ENCODE measurements at places on chromosomes 11 and 22.

DNA sequence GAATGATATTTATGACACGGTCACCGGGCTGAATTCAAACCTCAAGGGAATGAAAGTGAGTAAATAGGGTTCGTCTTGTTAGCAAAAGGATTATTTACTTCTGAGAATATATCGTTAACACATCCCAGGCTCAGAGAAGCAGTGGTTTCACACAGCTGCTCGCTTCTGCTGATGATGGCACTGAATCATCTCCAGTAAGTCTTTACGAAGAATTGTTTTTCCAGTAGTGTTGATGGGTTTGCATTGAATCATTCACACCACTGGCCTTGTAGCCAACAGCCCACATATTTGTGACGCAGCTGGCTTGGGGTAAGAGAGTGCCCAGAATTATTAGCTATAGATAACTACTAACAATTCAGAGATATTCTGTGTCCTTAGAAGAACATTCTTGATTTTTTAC, 236.3 kb downstream of the CADM1 start:
- DNase-seq = no peak

DNA sequence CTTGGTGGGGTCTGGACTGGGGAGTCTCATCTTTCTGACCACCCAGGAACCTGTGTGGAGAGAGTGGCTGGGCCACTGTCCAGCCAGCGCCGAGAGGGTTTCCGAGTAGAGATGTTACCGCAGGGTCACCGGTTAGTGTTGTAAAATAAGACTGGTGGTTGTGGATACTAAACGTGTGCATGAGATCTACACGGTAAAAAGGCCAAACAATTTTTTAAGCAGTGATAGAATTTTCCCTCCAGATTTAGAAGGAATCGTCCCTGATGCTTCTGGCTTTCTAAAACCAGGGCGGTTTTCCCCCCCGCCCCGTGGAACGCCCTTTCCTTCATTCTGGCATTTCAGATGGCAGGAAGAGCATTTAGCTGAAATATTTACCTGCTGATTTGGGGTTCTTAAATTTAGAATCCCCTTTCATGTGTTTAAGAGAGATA, 72.6 kb upstream of the PPARA start:
- no peak for DNase-seq

DNA sequence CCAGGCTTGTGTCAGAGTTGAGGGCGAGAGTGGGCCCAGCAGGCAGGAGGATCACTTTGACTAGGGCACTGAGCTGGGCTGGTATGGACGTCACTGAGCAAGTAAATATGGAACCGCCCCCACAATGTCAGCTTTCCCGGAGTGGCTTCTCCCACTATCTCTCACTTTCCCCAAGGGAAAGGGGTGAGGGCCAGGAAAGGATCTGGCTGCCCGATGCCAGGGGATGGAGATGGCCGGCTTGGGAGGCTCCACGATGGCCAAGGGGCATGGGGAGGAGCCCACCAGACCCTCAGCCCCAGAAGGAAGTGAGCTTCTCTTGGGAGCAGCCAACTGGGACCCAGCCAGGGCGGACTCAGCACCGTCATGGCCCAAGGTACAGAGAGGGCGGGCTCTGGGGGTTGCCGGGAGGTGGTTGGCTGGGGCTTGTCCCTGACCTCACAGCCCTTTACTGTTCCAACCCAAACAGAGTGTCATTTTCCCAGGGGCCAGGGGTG, 8.7 kb downstream of the PRDM11 start:
- DNase-seq = no peak

GRCh38 chr11:84345597-84345996, 1059.4 kb upstream of the CCDC90B start:
- no peak for DNase-seq

DNA sequence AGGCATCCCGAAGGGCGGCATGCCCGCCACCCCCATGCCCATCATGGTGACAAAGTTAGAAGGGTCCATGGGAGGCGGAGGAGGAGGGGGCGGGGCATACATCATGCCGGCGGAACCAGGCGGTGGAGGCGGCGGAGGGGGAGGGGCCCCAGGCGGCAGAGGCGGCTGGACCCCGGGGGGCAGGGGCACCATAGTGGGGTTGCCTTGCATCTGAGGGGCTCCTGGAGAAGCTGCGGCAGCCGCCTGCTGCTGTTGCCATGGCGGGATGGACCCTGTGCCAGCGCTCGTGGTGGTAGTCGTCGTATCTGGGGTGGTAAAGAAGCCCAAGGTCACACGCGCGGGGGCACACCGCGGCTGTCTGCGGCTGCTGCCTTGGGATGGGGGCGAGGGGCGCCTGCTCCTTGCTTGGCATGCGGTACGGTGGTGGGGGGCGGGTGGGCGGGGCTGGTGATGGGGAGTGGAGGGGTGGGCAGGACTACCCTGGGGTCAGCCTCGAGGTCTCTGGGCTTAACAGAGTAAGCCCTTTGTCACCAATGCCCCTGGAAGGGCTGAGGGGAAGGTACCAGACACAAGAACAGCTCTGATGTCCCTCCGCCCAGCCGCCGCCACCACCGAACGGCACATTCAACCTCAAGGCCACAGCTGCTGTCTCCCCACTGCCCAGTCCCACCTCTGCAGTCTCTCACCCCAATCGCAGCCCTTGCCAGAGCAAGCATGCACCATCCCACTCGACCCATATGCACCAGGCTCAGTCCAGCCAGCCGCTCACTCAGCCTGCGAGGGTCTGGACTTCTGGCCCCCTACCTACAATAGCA, 6.3 kb upstream of the PYGM start:
- DNase-seq = no peak

DNA sequence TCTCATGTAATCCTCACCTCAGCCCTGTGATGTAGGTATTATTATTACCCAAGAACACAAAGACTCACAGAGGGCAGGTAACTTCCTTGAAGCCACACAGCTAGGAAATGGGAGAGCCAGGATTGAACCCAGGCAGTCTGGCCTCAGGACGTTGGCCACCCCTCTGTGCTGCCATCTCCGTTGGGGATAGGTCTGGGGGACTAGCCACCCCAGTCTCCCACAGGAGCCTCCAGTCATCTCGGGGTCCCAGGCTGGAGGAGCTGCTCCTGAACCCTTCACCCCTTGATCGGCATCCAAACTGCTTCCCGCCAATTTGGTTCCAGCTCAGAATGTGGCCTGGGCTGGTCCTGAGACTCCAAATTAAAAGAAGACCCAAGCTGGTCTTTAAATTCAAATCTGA, 10.4 kb upstream of the TCF20 start:
- no peak for DNase-seq

- no peak for DNase-seq
These were observed 573.6 kb downstream of the INSC start for GRCh38 chr11:15688351-15688792.

DNA sequence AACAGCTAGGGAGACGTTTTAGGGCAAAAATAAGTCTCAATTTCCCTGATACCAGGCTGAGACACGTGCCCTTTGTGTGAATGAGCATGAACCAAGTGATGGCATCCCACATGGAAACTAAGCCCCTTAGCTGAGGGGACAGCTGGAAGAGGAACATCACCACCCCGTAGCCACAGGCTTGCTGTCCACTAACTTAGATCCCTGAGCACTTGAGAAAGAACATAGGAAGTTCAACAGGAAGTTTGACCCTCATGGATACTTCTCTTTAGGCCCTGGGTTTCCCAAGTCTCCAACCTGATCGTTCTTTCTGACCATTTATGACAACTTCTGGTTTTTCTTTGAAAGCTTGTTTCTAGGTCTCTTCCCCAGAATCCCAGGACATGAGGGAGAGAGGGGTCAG, 11.6 kb upstream of the CKAP5 start:
- no peak for DNase-seq

DNA sequence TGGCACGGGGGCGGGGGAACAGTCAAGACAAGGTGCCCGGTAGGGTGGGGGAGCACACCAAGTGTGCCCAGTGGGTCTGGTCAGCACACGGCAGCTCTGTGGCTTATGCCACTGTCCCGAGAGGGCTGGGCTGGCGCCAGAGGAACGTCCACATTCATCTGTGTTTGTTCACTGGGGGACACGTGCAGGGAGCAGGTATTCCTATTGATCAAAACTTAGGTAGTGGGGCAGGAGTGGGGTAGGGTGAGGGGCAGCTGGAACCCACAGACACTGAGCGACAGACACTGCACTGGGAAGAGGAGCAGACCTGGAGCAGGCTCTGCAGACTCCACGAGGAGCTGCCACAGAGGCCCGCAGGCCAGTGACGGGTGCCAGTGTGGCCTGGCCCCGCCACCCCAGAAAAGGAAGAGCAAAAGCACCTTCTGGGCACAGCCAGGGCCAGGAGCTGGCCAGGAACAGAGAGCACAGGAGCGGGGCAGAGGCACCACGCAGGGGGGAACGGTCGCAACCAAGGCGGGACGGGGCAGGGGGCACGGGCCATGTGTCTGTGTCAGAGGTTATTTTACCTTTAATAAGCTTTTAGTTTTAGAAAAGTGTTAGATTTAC, 2.1 kb upstream of the MOB2 start:
- DNase-seq = no peak

GRCh38 chr11:12785901-12786300, 111.7 kb downstream of the TEAD1 start:
- no peak for DNase-seq

DNA sequence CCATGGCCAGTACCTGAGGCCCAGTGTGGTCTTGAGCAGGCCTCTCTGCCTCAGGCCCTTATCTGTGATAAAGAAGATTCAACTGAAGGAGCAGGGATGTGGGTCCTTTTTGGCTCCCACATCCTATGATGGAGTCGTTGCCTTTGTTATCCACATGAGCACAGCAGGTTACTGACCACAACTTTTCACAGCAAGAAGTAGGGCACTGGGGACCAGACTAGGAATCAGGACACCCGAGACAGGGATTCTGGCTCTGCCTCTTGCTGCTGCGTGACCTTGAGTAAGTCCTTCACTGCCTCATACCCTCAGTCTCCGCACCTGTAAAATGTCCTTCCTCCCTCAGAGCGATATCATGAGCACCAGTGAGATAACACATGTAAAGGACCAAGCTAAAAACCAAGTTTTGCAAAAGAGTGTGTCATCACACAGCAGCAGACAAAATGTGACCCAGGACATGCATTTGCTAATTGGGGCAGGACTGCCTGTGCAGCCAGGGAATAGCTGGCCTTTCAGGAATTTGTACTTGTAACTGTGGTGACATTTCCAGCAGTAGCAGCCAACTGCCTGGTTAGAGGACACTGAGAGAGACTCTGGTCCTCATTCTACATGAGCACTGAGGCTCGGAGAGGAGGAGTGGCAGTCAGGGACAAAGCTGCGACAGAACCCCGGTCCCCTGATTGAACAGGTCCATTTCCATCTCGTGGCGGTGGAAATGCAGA, 13.2 kb upstream of the SMIM35 start:
- DNase-seq = no peak

- DNase-seq = no peak
These were observed 556.6 kb downstream of the MIAT start for GRCh38 chr22:27213766-27214581.

GRCh38 chr11:90391756-90392155, 168.9 kb upstream of the CHORDC1 start:
- no peak for DNase-seq

Measured in NB4 (cell line).